Adrenal gland (tissue), 19 donors: ENCODE measurements at places on chromosomes 2 and 18.
A peak's percentile ranks its signal among the peaks of the same experiment; 100 is the strongest.

GRCh38 chr2:1406434-1406833 lies 6.8 kb upstream of the TPO start:
- no peak for DNase-seq

GRCh38 chr2:239717706-239718105 lies 307.4 kb downstream of the NDUFA10 start:
- peak; percentile 7 for DNase-seq

GRCh38 chr18:59200787-59201186 lies 19.2 kb upstream of the GRP start:
- DNase-seq, result no peak

- no peak for DNase-seq
Measured at GRCh38 chr2:188181067-188181838, 110.4 kb upstream of the GULP1 start.

DNA sequence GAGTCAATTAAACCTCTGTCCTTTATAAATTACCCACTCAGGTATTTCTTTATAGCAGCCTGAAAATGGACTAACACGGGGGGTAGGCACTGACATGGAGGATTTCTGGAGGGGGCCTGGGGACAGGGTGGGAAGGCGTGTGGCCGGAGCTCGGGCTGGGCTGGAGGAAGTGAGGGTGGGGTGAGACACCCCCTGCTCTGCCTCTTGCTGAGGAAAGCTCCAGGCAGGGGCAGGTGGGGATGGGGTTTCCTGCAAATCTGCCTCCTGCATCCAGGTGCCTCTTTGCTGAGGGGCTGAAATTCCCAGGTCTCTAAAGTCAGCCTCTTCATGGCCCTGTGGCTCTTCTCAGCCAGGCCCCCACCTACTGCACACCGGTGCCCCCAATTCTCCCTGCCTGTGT lies 25.7 kb upstream of the OTOS start:
- DNase-seq, result no peak

GRCh38 chr2:15989559-15989958 lies 49.2 kb downstream of the MYCN start:
- no peak for DNase-seq

DNA sequence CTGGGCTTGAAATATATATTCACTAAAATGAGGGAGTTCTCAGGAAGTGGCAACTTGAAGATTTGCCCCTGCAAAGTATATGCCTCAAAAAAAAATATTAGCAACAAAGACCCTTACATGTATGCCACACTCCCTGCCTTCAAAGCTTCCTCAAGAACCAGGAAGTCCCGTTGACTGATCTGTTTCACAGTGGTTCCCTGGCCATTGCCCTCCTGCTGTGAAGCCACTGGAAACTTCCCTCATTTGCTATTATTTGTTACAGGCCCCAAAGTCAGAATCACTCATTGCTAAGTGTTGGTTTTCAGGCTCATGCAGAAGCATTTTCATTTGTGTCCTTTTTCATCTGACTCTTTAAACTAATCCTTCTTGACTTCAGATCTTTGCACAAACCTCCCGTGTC lies 421.5 kb downstream of the ZNF521 start:
- DNase-seq, result no peak

DNA sequence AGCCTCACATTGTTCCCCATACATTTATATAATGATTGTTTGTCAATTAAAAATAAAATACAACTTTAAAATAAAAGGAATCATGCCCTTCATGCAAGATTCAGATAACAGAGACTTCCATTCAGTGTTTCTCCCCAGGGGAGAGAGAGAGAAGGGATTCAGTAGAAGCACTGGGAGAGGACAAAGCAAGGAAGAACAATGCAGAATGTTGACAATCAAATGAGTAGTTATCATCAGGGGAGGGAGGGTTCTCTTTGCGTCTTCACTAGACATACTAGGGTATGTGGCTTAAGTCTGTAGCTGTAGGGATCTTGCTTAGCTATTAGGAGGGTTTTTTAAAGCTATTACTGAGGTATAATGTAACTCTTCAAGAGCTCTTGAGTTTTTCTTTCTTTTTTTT lies 30.7 kb downstream of the FSHR start:
- no peak for DNase-seq

GRCh38 chr2:150282771-150283371 lies 204.6 kb downstream of the RND3 start:
- DNase-seq, result peak; percentile 24
